CD4-positive, alpha-beta T cell treated with Interleukin-4 for 1 hour (primary cell): ENCODE measurements at places on chromosomes 1 and 21.
A peak's percentile ranks its signal among the peaks of the same experiment; 100 is the strongest.

DNA sequence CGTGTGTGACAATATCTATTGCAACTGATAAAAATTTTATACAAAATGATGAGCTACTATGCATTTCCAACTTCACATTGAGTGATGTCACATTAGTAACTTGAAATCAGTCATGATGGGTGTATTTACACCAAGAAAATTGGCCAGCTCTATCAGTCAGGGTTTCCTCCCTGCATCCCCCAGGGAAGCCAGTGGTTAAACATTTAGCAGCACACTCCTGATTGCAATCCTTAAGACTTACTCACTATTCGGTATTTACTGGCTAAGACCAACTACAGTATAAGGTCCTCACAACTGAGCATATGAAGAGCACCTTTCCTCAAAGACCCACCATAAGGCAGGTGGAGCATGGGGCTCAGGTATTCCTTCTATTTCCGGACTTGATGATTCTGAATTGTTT lies 41.3 kb upstream of the PTGFRN start:
- no peak for DNase-seq

DNA sequence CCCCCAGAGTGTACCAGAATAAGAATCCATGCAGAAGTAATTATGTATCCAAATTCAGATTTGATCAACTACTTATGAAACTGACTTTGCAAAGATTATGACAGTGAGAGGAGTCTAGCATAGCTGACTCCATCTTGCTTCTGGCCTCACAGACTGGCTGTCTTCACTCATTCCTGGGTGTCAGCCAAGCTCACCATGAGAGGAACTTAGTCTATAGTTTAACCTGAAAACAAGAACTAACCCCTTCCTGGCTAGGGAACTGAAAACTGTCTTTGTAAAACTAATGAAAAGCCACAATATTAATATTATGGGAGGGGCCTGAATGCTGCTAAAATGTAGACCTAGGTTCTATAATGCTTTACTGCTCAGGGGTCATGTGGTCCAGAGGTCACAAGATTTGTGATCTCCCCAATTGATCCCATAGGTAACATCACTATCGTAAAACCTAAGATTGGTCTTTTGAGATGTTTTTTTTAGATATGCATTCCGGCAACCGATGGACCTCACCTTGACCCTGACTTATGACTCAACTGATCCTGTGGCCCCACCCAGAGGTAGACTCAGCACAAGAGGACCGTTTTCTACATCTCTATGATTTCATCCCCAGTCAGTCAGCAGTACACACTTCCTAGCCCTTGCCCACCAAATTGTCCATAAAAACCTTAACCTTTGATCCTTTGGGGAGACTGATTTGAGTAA lies 55.2 kb downstream of the ATP1B1 start:
- DNase-seq, result peak; percentile 3

GRCh38 chr21:34886240-34887104 lies 162.6 kb downstream of the RUNX1 start:
- peak; percentile 23 for DNase-seq

GRCh38 chr21:26759731-26760130 lies 85.5 kb downstream of the ADAMTS1 start:
- DNase-seq, result no peak
